ENCODE measurements at places on chromosomes 2 and 18.
A peak's percentile ranks its signal among the peaks of the same experiment; 100 is the strongest.

- H3K27ac ChIP-seq, result no peak overlapping the region
- H3K4me1 ChIP-seq, result no peaks in the 10 kb centered on the region
- no peak overlapping the region for H3K4me3 ChIP-seq
Observed at GRCh38 chr2:203135105-203135504, 103.7 kb upstream of the CYP20A1 start.

GRCh38 chr2:228102949-228103348 is 78.5 kb downstream of the SPHKAP start:
- no peaks in the 10 kb centered on the region for H3K4me1 ChIP-seq
- H3K27ac ChIP-seq, result no peak overlapping the region
- peaks cover 3% of the 10 kb centered on the region for H3K27me3 ChIP-seq
- no peaks in the 10 kb centered on the region for H3K36me3 ChIP-seq

- H3K36me3 ChIP-seq, result no peaks in the 10 kb centered on the region
- H3K27ac ChIP-seq, result no peak overlapping the region
- no peaks in the 10 kb centered on the region for H3K27me3 ChIP-seq
- DNase-seq, result no peak
- no peak overlapping the region for H3K4me3 ChIP-seq
- H3K4me1 ChIP-seq, result no peaks in the 10 kb centered on the region
Observed at GRCh38 chr2:53104263-53104662, 663.3 kb upstream of the CHAC2 start.

DNA sequence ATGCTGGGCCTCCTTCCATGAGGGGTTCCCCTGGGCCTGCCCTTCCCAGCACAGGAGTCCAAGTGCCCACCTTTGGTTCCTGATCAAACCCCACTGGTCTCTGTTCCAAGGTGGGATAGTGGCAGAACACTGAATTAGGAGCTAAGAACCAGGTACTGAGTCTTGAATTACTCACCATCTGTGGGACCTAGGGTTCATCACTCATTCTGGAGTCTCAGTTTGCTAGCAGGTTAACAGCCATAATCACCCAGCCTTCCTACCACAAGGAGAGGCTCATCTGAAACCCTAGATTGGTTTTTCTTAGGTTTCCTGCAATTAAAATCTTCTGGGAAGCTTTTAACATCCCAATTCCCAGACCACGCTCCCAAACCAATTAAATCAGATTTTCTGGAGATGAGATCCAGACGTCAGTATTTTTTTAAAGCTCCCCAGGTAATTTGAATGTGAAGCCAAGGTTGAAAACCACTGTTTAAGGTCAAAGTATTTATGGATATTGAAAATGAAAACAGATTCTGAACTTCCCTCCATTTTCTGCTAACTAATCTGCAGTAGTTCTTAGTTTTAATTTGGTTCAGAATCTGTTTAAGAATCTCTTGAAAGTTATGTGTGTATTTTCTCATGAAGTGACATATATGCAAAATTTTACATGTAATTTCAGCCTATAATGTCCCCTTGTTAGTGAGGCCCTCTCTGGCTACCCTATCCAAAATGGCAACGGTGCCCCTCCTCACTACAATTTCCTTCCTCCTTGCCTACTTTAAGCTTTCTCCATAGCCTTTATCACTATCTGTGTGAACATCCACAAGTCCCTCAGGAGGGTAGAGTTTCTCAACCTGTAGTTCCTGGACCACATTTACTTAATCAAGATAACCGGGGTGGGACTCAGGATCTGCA is 166.5 kb upstream of the CXCR4 start:
- DNase-seq, result no peak
- no peak overlapping the region for H3K4me3 ChIP-seq
- no peak overlapping the region for H3K27ac ChIP-seq
- H3K36me3 ChIP-seq, result no peaks in the 10 kb centered on the region

DNA sequence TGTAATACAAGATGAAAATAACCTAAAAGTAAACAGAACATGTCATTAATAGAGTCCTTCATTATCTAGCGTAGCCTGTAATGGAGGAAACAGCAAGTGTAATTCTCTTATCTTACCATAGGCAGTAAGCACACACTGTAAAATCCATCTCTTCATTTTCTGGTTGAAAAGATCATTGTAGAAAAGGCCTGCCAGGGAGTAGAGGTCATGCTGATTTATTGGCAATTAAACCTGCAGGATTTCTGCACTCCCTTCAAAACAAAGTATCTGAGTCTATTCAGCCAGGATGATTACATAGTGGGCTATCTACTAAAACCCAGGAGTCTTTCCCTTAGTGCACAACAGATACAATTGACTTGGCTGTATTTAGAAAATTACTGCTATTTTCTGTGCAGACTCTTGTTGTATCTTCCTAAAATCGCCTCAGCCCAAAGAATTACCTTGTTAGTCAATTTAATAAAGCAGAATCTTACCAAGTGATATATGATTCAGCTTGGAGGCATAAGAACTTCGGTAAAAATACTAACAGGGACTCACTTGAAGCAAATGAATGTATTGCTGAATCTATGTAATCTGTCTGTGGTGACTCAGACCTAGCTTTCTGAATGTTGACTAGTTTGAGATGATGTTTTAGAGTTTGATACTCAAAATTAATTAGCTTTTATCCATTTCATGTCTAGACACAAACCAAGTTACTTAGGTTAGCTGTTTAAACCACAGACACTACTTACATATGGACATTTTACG is 250.4 kb upstream of the STON1 start:
- H3K4me3 ChIP-seq, result no peak overlapping the region
- H3K27me3 ChIP-seq, result no peaks in the 10 kb centered on the region
- no peak overlapping the region for H3K27ac ChIP-seq
- no peak for DNase-seq
- H3K4me1 ChIP-seq, result no peaks in the 10 kb centered on the region

- no peak overlapping the region for H3K27ac ChIP-seq
- no peaks in the 10 kb centered on the region for H3K4me1 ChIP-seq
- no peak overlapping the region for H3K4me3 ChIP-seq
- DNase-seq, result no peak
- H3K36me3 ChIP-seq, result no peaks in the 10 kb centered on the region
Observed at GRCh38 chr2:106997204-106997603, 111.2 kb upstream of the ST6GAL2 start.

GRCh38 chr2:119523952-119524694 is at the start of gene SCTR:
Gene SCTR, minus strand, starts transcription at chr2:119524483. Its CDS starts 257 bp downstream, at chr2:119524226.
- no peak within 1 kb of the TSS for H3K27ac ChIP-seq
- H3K36me3 ChIP-seq, result no peaks in the 10 kb centered on the region
- DNase-seq, result no peak
- peaks cover 26% of the 10 kb centered on the region for H3K27me3 ChIP-seq

DNA sequence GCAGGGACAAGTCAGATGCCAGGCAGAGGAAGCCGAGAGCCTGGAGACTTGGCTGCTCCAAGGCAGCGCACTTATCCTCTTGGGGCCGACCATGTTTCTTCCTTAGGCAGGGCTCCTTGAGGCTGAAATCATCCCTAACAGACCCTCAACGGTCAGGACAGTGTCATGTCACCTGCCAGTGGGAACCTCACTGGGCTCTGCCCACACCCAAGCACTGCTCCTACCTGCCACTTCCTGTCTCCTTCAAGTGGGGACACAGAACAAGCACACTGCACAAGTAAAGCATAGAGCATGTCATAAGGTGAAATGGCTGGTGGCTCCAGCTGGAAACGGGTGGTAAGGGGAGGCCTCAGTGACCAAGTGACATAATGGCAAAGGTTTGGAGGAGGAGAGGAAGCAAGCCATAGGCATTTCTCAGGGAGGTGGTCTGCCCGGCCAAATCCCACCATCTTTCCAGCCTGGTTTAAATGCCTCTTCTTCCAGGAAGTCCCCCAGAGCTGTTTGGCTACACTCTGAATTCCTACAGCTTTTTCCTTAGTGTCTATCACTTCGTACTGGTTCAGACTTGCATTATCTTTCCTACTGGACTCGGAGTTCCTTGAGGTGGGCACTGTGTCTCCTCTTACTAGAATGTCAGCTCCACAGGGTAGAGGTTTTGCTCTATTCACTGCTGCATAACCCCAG is 7.3 kb upstream of the ATOH8 start:
- no peaks in the 10 kb centered on the region for H3K27me3 ChIP-seq
- no peak overlapping the region for H3K4me3 ChIP-seq
- peak overlapping the region; percentile 1 for H3K27ac ChIP-seq
- no peaks in the 10 kb centered on the region for H3K36me3 ChIP-seq

DNA sequence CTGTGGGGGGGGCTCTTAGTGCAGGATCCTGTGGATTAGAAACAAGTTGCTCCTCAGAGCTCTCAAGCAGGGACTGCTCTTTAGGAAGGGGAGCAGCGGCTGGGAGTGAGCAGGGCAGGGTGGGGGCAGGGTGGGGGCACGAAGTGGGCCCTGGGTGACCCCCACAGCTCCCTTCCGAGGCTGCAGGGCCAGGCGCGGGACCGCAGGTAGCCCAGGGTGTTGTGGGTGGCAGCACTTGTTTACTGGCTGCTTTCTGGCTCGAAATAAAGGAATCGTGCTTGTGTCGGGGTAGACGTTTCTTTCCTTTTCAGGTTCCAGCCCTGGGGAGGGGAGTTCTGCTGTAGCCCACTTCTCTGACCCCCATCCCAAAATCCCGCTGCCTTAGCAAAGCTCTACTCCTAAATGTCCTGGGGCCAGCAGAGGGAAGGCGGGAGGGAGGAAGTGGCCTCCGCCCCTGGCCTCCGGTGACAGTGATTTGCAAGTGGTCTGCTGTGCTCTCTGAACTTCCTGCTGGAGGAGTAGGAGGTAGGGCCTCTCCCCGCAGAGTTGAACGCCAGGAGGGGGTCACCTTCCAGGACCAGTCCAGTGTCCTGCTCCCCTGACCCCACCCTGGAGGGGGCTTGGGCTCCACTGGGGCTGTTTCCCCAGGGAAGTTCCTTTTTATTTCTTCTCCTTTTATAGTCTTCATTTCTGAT is 8.3 kb downstream of the NEU4 start:
- no peaks in the 10 kb centered on the region for H3K4me1 ChIP-seq
- no peaks in the 10 kb centered on the region for H3K36me3 ChIP-seq
- H3K27me3 ChIP-seq, result no peaks in the 10 kb centered on the region
- no peak overlapping the region for H3K27ac ChIP-seq
- H3K4me3 ChIP-seq, result no peak overlapping the region

GRCh38 chr18:47549021-47549540 is 297.6 kb upstream of the SKOR2 start:
- H3K36me3 ChIP-seq, result no peaks in the 10 kb centered on the region
- no peaks in the 10 kb centered on the region for H3K27me3 ChIP-seq
- no peak overlapping the region for H3K4me3 ChIP-seq
- H3K4me1 ChIP-seq, result no peaks in the 10 kb centered on the region
- no peak overlapping the region for H3K27ac ChIP-seq

GRCh38 chr2:157698430-157698829 is 69.8 kb upstream of the ACVR1C start:
- no peak for DNase-seq
- H3K27me3 ChIP-seq, result no peaks in the 10 kb centered on the region
- no peaks in the 10 kb centered on the region for H3K36me3 ChIP-seq
- H3K27ac ChIP-seq, result no peak overlapping the region

GRCh38 chr2:132392879-132393278 is 23.7 kb upstream of the GPR39 start:
- no peaks in the 10 kb centered on the region for H3K36me3 ChIP-seq
- no peak for DNase-seq
- H3K27me3 ChIP-seq, result no peaks in the 10 kb centered on the region

- DNase-seq, result peak; percentile 79
- no peaks in the 10 kb centered on the region for H3K36me3 ChIP-seq
- no peaks in the 10 kb centered on the region for H3K27me3 ChIP-seq
- H3K4me3 ChIP-seq, result no peak overlapping the region
Observed at GRCh38 chr2:217996361-217996760, 6.4 kb downstream of the TNS1 start.

DNA sequence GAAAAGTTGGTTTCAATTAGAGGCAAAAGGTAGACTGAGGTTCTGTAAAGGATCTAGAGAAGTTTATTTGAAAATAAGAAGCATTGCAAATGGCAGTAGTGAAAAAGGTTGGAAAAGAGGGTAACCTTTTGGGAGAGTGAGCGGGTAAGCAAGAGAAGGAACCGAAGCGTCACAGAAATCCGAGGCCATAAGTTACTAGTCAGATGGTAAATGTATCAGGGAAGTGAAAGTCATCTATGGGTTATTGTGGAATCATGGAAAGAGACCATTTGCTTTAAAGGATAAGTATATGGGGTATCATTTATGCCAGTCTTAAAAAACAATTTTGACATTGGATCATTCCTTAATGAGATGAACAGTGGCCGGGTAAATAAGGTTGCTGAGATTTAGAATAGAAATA is 30.5 kb downstream of the EML4 start:
- H3K27me3 ChIP-seq, result no peaks in the 10 kb centered on the region
- no peak overlapping the region for H3K4me3 ChIP-seq
- peaks cover 47% of the 10 kb centered on the region for H3K4me1 ChIP-seq
- DNase-seq, result no peak
- H3K27ac ChIP-seq, result no peak overlapping the region
- no peaks in the 10 kb centered on the region for H3K36me3 ChIP-seq

DNA sequence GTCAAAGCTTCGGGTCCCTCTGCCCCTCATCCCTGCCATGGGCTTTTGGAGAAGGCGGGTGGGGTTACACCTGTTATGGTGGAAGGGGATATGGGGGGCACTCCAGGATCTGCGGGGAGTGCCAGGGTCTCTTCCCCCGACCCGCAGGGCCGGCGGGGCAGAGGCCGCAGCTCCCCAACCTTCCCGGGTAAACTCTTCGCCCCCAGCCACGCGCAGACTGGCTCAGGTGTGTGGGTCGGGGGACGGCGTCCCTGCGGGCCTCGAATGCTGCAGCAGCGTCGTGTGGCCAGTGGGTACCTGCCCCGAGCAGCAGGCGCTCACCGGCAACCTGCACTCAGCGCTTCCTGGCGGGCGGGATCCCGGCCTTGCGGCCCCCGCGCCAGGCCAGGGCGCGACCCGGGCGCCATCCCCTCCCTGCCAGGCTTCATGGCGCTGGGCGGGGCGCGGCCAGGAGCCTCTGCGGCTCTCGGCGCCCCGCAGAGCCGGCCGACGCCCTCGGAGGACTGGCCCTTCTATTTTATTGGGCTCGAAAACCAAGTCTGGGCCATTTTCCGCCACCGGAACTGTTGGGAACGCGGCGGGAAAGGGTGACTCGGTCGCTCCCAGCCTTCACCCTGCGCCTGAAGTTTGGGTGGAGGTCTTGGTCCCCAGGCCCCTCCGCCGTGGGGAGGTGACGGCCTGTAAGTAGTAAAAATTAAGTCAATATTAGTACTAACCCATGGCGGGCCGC is 4.5 kb downstream of the GBX2 start:
- no peak overlapping the region for H3K4me3 ChIP-seq
- H3K4me1 ChIP-seq, result peaks cover 13% of the 10 kb centered on the region
- peaks cover 95% of the 10 kb centered on the region for H3K27me3 ChIP-seq
- H3K36me3 ChIP-seq, result no peaks in the 10 kb centered on the region
- DNase-seq, result no peak
- no peak overlapping the region for H3K27ac ChIP-seq

GRCh38 chr2:84494070-84494469 is 22.2 kb upstream of the DNAH6 start:
- H3K27me3 ChIP-seq, result no peaks in the 10 kb centered on the region
- H3K4me3 ChIP-seq, result no peak overlapping the region
- DNase-seq, result no peak
- no peaks in the 10 kb centered on the region for H3K36me3 ChIP-seq
